ENCODE measurements at places on chromosomes 5 and 9. TPM values are rescaled to one million over a fixed set of nuclear protein-coding genes. Genes with fewer than 3 reads are reported as not detected.

DNA sequence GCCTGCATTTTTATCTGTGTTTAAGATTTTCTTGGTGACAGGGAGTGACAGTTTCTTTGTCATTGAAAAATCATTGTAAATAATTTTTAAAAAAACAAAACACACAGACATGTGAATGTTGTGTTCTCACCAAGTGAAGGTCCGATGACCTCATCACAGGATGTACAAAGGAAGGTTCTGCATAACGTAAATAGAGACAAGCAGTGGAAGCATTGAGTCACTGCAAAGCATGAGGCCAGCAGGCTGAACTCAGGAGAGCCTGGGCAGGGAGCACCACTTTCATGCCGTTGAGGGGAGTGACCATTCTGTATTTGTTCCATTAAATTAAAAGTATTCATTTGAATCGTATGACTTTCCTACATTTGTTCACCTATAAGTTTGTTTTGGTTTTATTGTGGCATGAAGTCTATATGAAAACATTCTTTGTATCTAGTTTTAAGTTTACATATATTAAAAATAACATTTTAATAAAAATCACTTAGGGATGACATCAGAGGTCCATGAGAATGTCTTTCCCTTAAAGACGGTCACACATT lies 70.4 kb upstream of the TLE1 start:
- DNase-seq: no peak
- no peak overlapping the region for H3K27ac ChIP-seq
- H3K4me3 ChIP-seq: no peak overlapping the region
- H3K4me1 ChIP-seq: peaks cover 19% of the 10 kb centered on the region
- no peaks in the 10 kb centered on the region for H3K36me3 ChIP-seq

GRCh38 chr9:108637340-108637739 lies 218.4 kb downstream of the ACTL7B start:
- H3K36me3 ChIP-seq: no peaks in the 10 kb centered on the region
- H3K27ac ChIP-seq: peak overlapping the region; percentile 85
- H3K4me1 ChIP-seq: peaks cover 33% of the 10 kb centered on the region
- no peak overlapping the region for H3K4me3 ChIP-seq

DENND4C gene
- total RNA-seq: 40.7 TPM

DNA sequence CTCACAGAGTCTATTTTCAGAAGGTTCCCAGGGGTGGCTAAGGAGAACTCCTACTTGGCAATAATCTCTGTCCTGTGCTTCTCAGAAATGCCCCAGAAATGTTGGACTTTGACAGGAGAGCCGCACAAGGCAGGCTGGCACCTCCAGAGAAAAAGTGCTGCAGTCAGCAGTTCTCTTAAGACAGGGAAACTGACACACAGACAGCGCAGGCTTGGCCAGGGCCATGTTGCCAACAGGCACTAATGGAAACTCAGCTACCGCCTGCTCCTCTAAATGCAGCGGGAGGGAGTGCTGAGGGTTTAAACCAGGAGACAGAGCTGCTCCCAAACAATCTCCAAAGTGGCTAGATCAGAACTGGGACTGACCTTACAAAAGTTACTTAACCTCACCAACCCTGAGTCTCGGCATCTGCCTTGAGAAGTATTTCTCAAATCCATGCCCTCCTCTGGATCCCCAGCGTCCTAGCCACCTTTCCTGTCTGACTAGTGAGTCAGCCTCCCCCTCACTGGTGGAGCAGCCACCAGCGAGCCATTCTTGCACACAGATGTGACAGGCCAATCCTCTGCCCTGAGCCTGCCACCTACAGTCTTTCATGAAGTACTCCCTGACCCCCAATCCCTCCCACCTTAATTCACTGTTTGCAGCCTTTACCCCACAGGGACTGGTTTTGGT lies 186.4 kb downstream of the CDK5RAP2 start:
- no peaks in the 10 kb centered on the region for H3K27me3 ChIP-seq
- peaks cover 5% of the 10 kb centered on the region for H3K36me3 ChIP-seq
- no peak overlapping the region for H3K4me3 ChIP-seq
- H3K27ac ChIP-seq: no peak overlapping the region
- no peak for DNase-seq

- H3K4me3 ChIP-seq: no peak overlapping the region
- peaks cover 6% of the 10 kb centered on the region for H3K4me1 ChIP-seq
- H3K27me3 ChIP-seq: no peaks in the 10 kb centered on the region
- DNase-seq: no peak
- H3K27ac ChIP-seq: no peak overlapping the region
- H3K36me3 ChIP-seq: no peaks in the 10 kb centered on the region
Measured at GRCh38 chr5:26647781-26648180, 390.6 kb downstream of the CDH9 start.

CARTPT gene
- not detected for total RNA-seq

- no peaks in the 10 kb centered on the region for H3K4me1 ChIP-seq
- no peak overlapping the region for H3K27ac ChIP-seq
- no peaks in the 10 kb centered on the region for H3K36me3 ChIP-seq
Measured at GRCh38 chr9:86230858-86231257, 28.6 kb downstream of the C9orf153 start.

NRARP gene
- 20.7 TPM for total RNA-seq

- no peak overlapping the region for H3K27ac ChIP-seq
- no peak overlapping the region for H3K4me3 ChIP-seq
- no peaks in the 10 kb centered on the region for H3K27me3 ChIP-seq
- peak; percentile 36 for DNase-seq
- H3K4me1 ChIP-seq: no peaks in the 10 kb centered on the region
Measured at GRCh38 chr5:147935032-147935431, 28.7 kb upstream of the C5orf46 start.

SLC35D2 gene
- total RNA-seq: 18.5 TPM

DNA sequence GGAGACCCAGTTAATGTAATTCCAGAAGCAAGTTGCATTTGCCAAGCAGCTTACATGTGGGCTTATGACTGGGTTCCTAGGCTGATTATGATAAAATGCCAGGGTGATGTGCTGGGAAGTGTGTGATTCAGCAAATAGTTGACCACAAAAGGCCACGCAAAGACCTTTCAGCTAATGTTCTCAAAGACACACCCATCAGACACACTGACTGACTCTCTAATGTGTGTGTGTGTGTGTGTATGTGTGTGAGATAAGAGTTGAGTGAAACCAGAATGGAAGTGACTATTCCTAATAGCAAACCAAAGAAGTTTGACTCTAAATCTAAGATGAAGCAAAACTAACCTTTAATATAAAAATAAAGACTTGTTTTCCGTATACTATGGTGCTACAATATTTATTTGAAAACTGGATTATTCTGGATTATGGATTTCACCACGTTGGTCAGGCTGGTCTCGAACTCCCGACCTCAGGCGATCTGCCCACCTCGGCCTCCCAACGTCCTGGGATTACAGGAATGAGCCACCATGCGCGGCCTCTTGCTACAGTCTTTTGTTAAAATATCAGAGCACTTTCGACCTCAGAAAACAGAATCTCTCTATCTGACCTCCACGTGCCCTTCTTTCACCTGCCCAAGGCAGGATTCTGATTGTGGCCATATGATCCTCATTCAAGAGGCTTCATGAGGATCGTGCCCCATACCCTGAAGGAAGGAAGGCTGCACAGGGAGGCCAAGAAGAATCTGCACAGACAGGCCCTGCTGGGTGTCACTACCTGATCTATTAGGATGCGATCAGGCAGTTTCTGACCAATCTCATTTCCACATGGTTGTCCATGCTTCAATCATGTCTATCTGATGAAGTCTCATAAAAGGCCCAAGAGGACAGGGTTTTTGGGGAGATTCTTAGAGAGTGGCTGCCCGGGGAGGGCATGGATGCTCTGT lies 75.6 kb downstream of the USP20 start:
- H3K27ac ChIP-seq: no peak overlapping the region
- no peak for DNase-seq
- H3K27me3 ChIP-seq: no peaks in the 10 kb centered on the region
- H3K4me3 ChIP-seq: no peak overlapping the region
- no peaks in the 10 kb centered on the region for H3K36me3 ChIP-seq
- H3K4me1 ChIP-seq: peaks cover 3% of the 10 kb centered on the region

DNA sequence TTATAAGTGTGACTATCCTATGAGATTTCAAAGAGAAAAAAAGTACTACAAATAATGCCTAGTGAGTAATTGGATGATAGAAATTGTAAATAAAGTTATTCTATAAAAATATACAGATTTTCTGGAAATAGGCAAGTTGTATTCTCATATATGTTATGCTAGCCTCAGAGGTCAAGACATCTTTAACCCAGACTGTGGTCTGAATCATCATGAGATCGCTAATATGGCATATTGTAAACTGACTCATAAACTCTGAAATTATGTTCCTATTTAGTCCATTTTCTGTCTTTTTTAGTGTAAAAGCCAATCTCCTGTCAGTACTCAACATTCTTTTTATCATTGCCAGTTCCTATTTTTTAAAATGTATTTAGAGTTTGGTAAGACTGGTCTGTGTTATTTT lies 14.2 kb downstream of the LOX start:
- no peaks in the 10 kb centered on the region for H3K27me3 ChIP-seq
- no peaks in the 10 kb centered on the region for H3K36me3 ChIP-seq
- peaks cover 3% of the 10 kb centered on the region for H3K4me1 ChIP-seq
- no peak overlapping the region for H3K27ac ChIP-seq
- DNase-seq: no peak

- no peak overlapping the region for H3K27ac ChIP-seq
- no peak for DNase-seq
- no peak overlapping the region for H3K4me3 ChIP-seq
- H3K27me3 ChIP-seq: no peaks in the 10 kb centered on the region
- H3K4me1 ChIP-seq: no peaks in the 10 kb centered on the region
Measured at GRCh38 chr9:89367281-89367680, 49.0 kb downstream of the SECISBP2 start.

- H3K27ac ChIP-seq: no peak overlapping the region
- peak overlapping the region; percentile 31 for H3K4me3 ChIP-seq
- peaks cover 48% of the 10 kb centered on the region for H3K27me3 ChIP-seq
- peak; percentile 90 for DNase-seq
Measured at GRCh38 chr9:126514037-126514821, 99.5 kb upstream of the LMX1B start.

GDA gene
- 2.7 TPM for total RNA-seq

DNA sequence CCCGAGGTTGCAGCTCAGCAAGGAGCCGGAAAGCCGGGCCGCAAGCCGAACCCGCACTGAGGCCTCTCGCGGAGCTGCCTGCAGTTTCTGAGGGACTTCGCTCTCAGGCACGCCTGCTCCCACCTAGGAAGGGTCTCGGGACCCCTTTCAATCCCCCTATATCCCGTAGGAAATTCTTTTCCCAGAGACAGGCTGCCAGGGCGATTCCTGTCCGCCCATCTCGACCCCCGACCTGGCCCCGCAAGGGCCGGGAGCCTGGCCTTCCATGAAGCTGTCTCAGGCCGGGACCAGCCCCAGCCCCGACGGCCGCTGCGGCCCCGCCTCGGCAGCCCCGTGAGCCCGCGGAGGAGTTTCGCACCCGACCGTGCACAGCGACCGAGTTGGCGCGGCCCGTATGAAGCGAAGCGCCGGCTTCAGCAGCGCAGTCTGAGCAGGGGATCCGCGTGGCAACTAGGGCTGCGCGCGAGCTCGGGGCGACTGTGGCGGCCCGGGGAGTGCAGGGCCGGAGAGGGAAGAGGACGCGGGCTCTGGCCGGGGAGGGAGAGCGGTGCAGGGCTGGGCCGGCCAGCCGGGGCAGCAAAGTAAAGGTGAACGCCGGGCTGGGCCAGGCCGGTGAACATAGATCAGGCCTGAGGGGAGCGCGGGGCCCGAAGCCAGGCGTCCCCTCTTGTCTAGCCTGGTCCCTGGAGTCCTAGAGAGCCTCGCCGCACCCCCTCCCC lies 977 bp upstream of the PRDM12 start:
- peak overlapping the region; percentile 20 for H3K4me3 ChIP-seq
- no peak overlapping the region for H3K27ac ChIP-seq
- no peaks in the 10 kb centered on the region for H3K36me3 ChIP-seq
- peak; percentile 65 for DNase-seq

DNA sequence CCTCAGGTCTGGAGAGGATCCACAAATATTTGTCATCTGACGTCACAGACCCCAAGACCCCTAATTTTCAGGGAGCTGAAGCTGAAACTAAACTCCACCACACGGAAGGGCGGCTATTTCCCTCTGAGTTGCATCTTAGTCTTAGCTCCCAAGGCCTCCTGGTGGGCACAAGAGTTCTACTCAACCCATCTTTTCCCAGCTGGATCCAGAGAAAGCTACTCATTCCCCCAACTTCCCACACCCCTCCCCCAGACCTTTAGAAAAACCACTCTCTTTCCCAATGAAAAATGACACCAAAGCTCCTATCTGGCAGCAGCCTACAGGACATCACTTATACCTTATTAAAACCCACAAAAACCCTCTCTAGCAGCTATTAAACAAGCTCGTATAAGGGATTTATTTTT lies 67.1 kb upstream of the SLC1A1 start:
- no peaks in the 10 kb centered on the region for H3K27me3 ChIP-seq
- peaks cover 13% of the 10 kb centered on the region for H3K4me1 ChIP-seq
- H3K4me3 ChIP-seq: no peak overlapping the region
- no peak overlapping the region for H3K27ac ChIP-seq
- H3K36me3 ChIP-seq: no peaks in the 10 kb centered on the region

DNA sequence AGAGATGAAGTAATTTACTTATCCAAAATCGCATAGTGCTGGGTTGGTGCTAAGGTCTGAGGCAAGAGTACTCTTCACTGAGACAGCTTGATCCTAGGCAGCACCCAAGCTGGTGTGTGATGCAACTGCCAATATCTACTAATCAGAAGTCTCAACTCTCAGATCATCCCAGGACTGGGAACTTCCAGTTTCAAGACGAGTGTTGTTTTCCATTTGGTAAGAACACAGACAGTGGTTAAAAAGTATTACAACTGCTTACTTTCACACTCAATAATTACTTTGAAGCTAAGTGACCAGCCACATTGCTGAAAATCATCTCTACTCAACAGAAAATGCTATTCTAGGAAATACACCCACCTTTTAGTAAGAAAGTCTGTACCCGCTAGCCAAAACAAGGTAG lies 45.3 kb downstream of the FBXW11 start:
- H3K4me1 ChIP-seq: peaks cover 59% of the 10 kb centered on the region
- DNase-seq: no peak
- no peak overlapping the region for H3K27ac ChIP-seq
- H3K4me3 ChIP-seq: no peak overlapping the region
- no peaks in the 10 kb centered on the region for H3K36me3 ChIP-seq

DNA sequence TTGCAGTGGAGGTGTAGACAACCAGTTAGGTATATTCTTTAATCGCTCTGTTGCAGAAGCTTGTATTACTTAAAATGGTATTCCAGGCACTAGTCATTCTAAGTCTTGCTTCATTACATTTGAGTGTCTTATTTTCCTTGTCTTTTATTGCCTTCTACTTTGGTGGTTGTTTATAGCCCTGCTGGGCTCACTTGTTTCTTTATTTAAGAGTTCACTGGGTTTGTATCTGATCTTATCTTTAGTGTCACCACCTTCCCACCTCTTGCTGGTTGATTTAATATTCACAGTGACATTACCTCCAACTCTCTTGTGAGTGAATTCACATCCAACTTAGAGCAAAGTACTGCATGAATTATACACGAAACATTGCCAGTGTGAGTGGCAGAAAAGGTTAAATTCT lies 83.6 kb upstream of the BNC2 start:
- H3K4me1 ChIP-seq: no peaks in the 10 kb centered on the region
- no peak overlapping the region for H3K4me3 ChIP-seq
- no peak overlapping the region for H3K27ac ChIP-seq
- no peaks in the 10 kb centered on the region for H3K27me3 ChIP-seq

IFNA13 gene
- total RNA-seq: not detected

GRCh38 chr9:35518225-35518821 lies 28.4 kb downstream of the RUSC2 start:
- peak overlapping the region; percentile 15 for H3K27ac ChIP-seq
- H3K27me3 ChIP-seq: no peaks in the 10 kb centered on the region
- H3K4me3 ChIP-seq: no peak overlapping the region
- H3K36me3 ChIP-seq: no peaks in the 10 kb centered on the region
- DNase-seq: peak; percentile 83
